ENCODE measurements at places on chromosomes 11 and 22.

GRCh38 chr22:45548991-45549761 is 46.5 kb downstream of the FBLN1 start:
- DNase-seq: no peak

GRCh38 chr22:31049815-31050420 is 31.2 kb upstream of the SMTN start:
- DNase-seq: no peak

GRCh38 chr22:21047035-21047661 is 1.4 kb downstream of the LRRC74B start:
- DNase-seq: no peak

DNA sequence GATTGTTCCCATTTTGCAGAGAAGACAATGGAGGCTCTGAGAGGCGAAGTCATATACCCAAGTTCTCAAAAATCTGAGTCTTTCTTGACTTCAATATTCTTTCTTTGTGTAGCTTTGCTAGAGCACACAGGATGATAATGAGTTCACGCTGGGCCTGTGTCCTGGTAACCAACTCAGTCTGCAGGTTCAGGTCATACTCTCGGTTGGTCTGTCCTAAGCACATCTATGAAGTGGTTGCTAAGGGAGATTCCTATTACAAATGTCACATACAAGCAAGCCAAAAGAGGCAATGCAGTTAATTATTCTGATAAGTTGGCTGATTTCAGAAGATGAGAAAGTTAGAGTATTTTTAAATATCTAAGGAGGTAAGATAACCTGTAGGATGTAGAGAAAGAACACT is 481.0 kb downstream of the SOX6 start:
- DNase-seq: no peak

DNA sequence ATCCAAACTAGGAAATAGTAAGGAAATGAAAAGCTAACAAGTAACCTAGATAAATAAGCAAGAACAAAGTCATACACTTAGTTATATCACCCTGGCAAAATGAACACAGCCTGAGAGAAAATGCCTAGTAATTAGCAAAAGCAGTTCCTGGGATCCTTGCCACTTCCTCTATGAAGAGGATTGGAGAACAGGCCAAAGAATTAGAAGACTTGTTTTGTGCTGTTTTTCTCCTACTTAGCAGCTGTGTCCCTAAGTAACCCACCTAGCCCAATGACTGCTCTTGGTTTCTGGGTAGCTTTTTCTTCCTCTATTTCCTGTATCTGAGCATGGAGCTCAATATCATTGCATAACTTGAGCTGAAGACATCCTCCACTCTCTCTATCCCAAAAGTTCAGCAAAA is 713.9 kb downstream of the ETS1 start:
- no peak for DNase-seq

GRCh38 chr22:44448271-44448830 is 49.7 kb downstream of the RTL6 start:
- DNase-seq: no peak

DNA sequence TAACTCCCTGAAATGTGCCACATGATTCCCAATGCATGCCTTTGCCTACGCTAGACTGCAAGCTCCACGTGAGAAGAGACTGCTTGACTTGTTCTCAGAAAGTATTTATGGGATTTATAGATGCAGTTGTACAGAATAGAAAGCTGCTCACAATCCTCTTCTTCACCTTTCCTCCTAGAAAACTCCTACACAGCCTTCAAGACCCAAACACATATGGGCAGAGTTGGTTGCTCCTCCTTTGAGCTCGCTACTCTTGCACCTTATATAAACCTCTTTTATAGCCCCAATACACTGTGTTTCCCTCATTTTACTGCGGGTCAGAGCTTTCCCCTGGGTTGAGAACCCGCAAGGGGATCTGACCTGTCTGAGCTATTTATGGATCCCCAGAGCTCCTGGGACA is 16.4 kb downstream of the C1QTNF6 start:
- no peak for DNase-seq

- no peak for DNase-seq
These were observed 122.2 kb upstream of the TRPC6 start for GRCh38 chr11:101705972-101706371.

- no peak for DNase-seq
These were observed 30.2 kb upstream of the KLHL35 start for GRCh38 chr11:75463106-75463774.

GRCh38 chr11:125070699-125071254 is 7.7 kb downstream of the SLC37A2 start:
- peak; percentile 98 for DNase-seq

DNA sequence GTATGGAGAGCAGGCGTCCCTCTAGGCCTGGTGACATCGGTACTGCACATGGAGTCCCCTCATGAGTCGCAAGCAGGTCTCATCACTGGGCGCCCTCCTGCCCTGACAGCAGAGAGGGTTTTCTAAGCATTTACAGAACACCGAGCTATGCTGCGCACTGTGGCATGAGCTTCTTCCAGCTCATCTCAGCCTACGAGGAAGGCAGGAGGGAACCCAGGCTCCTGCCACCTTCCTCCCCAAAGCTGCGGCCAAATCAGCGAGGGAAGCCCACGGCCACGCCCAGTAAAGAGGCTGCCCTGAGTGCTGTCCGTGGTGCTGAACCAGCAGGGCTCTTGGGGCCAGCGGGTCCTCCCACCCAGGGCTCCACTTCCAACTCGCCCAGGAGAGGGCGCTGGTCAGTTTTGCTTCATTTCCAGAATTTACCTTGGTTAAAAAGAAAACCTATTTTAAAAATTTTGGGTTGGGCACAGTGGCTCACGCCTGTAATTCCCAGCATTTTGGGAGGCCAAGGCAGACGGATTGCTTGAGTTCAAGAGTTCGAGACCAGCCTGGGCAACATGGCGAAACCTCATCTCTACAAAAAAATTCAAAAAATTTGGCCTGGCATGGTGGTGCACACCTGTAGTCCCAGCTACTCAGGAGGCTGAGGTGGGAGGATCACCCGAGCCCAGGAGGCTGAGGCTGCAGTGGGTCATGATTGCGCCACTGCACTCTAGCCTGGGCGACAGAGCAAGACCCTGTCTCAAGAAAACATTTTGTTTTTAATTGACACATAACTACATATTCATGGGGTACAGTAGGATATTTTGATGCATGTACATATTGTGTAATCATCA is 34.2 kb downstream of the PHF21B start:
- DNase-seq: peak; percentile 79

DNA sequence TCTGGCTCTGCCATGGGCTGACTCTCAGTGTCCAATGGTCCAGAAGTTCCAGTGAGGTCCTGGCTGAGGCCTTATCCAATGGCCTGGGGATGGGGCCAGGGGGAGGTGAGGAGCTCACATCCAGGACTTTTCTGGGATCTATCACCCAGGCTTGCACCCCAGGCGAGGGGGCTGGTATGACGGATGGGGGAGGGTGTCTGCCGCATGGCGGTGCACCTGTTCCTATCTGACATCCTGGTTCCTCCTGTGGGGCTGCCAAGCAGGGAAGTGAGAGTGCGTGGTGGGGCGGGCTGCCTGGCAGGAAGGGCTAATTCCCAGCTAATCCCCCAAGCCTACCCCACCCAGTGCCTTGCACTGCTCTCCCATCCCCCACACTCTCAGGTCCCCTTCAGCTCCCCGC is 102.1 kb downstream of the NECTIN1 start:
- peak; percentile 10 for DNase-seq

GRCh38 chr11:41716862-41717261 is 257.4 kb upstream of the LRRC4C start:
- DNase-seq: no peak

GRCh38 chr11:123104697-123105096 is 42.8 kb upstream of the HSPA8 start:
- DNase-seq: no peak

DNA sequence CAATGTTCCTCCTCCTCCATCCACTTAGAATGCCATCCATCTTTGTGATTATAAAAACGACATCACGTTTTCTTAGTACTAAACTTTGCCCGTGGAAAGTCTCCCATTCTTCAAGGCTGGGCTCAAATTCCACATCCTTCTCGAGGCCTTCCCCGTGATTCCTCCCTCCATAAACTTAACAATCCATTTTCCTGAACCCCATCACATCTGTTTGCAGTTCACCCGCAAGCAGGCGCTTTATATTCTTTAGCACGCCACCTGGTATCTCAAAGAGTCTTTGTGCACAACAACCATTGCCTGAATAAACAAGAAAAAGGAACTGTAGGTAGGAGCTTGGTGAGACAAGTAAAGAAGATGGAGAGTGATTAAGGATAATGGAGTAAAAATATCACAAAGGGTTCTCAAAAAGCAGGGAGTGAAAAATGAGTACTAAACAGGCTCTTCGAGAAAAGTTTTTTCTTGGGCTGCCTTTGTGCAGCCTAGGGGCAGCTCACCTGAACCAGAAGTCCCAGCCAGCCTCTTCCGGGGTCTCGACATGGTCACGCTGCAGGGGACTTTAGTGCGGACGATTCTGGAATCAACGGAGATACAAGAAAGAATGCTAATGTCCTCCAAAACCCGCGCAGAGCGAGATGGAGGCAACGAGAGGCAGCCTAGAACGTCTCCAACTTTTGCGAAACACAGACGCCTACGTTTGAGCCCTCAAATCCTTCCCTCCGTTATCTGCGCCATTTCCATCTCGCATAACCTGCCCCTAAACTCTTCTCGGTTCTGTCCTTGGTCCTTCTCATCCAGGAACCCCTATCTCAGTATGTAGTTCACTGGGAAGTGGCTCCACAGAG is 585 bp downstream of the THYN1 start:
- DNase-seq: peak; percentile 59

- no peak for DNase-seq
These were observed 282.3 kb downstream of the ST3GAL4 start for GRCh38 chr11:126637795-126638175.

DNA sequence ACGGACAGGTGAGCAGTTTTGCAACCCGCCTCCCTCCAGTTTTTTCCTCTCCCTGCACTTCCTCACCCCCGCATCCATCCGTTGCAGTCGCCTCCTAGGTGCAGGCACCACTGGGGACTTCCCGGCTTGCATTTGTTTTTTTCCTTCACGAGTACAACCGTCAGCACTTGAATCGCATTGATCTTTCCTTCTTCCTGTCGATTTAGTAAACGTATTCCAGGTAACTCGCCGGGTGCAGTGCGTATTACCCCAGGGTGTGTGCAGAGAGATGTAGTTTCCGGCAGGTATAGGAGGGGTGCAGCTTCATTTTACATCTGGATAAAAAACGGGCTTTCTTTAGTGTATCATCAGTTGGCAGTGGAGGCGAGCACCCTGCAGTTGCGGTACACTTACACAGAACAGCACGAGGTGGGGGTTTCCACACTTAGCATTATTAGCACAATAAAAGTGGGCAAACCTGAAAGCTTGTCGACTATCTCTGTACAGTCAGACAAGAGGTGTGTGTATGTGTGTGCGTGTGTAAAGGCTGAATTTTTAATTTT is at the start of gene SORL1-AS1:
Gene SORL1-AS1, minus strand, starts transcription at position 359 of the 542 bp plus-strand sequence.
- DNase-seq: no peak

DNA sequence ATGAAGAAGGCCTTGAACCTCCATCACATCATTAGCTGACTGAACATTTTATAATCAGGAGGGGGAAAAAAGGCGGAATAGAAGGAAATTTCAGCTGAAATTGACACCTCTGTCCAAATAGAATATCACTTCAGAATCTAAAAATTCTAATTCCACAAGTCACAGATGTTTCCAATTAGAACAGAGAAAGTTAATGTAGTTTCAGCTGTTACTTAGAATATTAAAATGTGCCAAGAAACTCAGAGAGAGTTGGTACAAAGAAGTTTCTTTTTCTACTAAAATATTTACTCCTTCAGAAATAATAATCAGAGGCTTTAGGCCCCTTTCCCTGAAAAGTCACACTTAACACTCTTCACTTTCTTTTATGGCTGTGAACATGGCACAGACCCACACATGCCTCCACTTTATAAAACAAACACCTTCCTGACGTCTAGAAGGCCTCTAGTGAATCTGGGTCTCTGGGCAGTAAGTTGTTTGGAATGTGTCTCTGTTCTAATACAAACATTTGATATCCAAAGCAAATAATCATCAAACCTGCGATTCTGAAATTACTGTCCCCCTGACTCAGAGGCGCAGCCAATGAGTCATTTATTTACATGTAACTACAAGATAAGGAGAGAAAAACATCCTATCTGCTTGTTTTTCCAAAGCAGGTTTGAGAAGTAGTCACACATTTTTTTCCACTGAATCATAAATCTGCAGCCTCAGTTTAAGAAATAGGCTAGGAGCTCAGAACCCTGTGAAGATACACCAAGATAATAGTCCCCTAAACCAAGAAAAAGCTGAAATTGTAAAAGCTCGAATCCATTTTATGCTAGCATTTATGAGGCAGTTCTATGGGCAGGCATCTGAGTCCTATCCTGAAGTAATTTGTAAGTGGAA is 148.4 kb downstream of the ME3 start:
- DNase-seq: no peak

DNA sequence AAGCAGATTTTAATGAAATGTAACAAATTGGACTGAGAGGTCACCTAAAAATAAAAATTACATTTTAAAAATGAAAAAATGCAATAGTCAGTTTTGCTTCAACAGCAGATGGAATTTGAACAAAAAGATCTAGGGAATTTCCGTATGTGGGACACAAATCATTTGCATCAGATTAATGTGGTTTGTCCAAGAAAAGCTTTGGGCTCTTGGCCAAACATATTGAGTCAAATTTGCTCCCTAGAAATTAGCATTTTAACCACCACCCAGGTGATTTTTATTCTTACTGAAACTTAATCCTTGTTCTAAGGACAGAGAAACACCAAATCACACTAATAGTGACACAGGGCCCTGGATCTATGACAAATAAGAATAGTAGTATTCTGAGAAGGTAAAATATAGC is 1477.8 kb downstream of the FAM181B start:
- no peak for DNase-seq

GRCh38 chr11:132646890-132647289 is 885.4 kb downstream of the OPCML start:
- DNase-seq: no peak

DNA sequence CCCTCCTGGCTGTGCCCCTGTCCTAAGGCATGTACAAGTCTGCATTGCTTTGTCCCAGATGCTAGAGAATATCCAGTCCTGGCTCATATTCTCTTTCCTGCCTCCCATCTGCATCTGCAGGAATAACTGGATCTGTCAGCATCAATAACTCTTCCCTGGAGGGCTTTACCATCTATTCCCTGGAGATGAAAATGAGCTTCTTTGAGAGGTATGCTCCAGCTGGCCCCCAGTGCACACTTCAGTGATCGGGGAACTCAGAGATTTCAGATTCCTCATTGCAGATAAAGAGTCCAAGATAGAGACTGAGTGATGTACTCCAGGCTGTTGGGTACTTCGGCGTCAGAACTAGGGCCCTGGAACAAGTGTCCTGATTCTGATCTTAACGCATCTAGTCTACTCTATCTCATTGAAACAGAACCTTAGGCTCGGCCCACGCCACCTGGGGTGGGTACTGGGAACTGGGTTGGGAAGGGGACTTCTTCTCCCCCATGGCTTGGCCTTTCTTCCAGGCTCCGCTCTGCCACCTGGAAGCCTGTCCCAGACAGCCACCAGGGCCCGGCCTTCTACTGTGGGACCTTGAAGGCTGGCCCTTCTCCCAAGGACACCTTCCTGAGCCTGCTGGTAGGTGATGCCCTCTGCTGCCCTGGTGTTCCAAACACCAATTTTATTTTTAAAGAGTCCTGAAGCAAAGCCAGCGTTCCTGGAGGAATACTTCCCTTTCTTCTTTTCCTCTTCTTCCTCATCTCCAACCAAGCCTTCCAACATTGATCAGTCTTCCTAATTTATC is 17.8 kb upstream of the GLB1L2 start:
- DNase-seq: no peak

Measured in suppressor macrophage (primary cell).